ENCODE measurements at places on chromosomes 16 and 17.

GRCh38 chr16:86158688-86159360 is 259.9 kb downstream of the IRF8 start:
- DNase-seq: peak; percentile 8

DNA sequence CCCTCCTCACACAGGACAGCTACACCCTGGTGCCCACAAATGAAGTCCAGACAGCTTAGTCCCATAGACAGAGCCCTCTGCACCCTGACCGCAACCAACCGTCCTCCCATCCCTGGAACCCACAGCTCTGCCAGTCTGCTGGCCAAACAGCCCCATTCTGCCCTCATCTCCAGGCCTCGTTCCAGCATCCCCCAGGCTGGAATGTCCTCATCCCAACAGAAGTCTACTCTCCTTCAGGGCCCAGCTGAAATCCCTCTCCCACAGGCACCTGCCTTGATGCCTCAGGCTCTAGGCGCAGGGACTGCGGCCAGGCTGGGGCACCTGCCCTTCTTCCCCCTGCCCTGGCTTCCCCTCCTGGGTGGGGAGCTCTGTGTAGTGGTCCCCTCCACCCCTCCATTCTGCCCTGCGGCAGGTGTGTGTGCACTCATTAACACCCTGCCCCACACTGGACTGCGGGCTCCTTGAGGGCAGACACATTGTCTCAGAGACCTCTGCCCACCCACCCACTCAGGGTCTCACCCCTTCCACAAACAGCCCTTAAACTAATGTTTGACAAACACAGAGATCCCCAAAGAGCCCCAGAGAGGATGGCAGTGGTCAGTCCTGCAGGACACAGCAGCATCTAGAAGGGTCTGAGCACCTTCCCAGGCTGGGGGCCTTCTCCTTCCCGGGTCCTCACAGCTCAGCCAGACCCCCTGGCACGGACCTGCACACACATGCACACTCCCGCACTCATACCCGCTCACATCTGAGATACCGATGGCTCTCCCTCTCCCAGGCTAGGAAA is 820 bp downstream of the GRIN2C start:
- no peak for DNase-seq

GRCh38 chr16:1094124-1094479 is 1.9 kb downstream of the C1QTNF8 start:
- no peak for DNase-seq

- DNase-seq: no peak
Observed at GRCh38 chr17:57308543-57309186, 52.3 kb downstream of the MSI2 start.

GRCh38 chr17:62597920-62598319 is 29.6 kb upstream of the MRC2 start:
- DNase-seq: no peak

GRCh38 chr16:24394341-24394740 is 138.2 kb downstream of the CACNG3 start:
- DNase-seq: no peak

DNA sequence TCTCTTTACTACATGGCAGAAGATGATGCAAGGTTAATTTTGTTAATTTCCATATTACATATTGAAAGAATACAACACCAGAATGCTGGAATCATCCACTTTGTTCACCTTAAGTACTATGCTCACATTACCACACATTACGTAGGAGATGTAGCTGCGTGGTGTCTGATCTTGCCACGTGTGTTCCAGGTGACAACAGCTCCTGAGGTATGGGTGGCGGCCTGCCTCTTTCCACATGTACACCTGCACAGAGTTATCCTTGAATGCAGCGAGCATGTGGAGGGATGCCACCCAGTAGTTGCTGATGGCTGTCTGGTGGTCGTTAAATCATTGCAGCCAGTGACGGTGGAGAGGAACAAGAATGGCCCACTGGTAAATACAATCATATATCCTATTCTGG is 740.5 kb upstream of the EEF2KMT start:
- no peak for DNase-seq

DNA sequence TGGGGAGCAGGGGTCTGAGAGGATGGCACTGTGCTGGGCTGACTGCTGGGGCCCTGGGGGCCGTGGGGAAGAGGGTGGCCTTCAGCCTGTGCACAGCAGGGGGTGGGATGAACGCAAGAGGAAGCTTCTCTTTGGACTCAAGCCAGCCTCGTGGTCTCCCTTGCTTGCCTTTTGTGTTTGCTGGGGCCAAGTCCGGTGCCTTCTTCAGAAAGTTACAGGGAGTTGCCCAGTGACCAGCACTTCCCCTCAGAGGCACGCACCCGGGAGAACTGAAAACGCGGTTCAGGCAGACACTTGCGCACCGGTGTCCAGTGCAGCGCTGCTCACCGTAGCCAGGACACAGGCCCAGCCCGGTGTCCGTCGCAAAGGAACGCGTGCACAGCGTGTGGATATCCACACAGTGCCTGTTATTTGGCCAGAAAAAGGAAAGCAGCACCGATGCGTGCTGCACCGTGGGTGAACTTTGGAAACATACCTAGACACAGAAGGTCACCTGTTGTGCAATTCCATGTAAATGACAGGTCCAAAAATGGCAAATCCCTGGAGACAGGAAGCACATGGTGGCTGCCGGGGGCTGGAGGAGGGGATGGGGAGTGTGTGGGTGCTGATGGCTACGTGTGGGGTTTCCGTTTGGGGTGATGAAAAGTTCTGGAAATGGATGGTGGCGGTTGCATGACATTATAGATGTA is 29.4 kb upstream of the NUDT16L1 start:
- no peak for DNase-seq

DNA sequence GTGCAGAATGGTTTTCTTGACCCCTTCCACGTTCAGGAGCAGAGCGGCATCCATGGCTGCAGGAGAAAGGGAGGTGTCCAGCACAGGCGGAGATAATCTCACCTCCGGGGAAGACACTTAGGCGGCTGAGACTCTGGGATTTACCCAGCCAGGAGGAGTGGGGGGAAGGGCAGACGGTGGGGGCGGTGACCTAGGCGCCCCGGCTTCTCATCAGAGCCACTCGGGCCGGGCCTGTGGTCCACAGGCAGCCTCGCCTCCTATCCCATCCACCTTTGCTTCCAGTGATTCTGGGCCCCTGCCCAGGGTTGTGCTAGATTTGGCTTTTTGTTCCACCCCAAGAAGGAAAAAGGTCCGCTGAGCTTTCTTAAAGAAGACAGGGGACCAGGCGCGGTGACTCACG is at the start of gene AIPL1:
Gene AIPL1, minus strand, starts transcription at position 71 of the 400 bp plus-strand sequence. Its CDS starts 17 bp downstream, at position 54.
- no peak for DNase-seq
